MM.1S (cell line): ENCODE measurements at places on chromosomes 1 and 21.

GRCh38 chr1:59769736-59770095, 45.0 kb upstream of the HOOK1 start:
- no peak for DNase-seq

DNA sequence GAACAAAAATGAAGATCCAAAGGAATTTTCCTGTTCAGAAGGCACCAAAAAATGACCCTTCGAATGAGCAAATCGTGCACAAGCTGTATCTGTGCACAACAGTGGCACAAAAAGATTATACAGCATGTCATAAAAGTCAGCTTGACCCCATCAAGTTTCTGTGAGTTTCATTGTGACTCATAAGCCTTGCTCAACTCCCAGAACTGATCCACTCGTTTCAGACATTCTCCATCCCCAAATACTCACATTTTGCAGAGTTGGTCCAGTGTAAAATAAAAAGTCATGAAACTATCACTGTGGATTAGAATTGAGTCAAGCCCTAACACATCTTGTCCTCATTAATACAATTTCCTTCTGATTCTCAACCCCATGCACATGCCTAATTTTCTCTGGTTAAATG, 174.7 kb upstream of the PKN2 start:
- DNase-seq, result no peak

GRCh38 chr1:26434161-26434752, 2.1 kb downstream of the DHDDS start:
- no peak for DNase-seq

- peak; percentile 55 for DNase-seq
These were observed 49.8 kb downstream of the PRDM2 start for GRCh38 chr1:13749543-13750341.

DNA sequence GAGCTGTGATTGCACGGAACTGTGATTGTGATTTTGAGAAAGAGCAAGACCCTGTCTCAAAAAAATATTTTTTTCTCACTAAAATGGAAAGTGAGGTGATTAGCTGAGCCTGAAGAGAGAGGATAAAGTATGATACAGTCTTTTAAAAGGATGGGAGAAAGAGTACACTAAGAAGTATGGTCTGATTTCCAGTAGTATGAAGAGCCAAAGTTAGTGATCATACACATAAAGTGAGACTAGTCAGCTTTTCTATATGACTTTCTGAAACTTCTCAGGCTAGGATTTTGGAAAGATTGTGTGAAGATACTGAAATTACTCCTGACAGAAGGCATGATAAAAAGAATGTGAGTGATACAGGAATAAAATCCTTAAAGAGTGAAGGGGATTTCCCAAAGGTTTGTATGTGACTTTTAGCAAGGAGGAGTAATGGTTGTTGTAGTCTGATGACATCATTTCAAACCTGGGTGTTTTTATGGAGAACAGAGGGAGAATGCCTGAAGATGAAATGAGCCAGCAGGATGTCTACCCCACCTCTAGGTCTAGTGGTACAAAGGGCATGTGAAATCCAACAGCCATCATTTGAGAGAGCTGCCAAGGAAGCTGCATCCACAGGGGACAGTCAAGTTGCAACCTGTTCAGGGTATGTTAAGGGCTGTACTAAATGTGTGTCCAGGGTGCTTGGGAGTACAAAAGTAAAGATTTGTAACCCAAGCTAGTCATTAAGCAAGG, 157.7 kb downstream of the PIK3R3 start:
- DNase-seq, result no peak

- no peak for DNase-seq
These were observed 262.8 kb upstream of the PRMT6 start for GRCh38 chr1:106793651-106794050.

DNA sequence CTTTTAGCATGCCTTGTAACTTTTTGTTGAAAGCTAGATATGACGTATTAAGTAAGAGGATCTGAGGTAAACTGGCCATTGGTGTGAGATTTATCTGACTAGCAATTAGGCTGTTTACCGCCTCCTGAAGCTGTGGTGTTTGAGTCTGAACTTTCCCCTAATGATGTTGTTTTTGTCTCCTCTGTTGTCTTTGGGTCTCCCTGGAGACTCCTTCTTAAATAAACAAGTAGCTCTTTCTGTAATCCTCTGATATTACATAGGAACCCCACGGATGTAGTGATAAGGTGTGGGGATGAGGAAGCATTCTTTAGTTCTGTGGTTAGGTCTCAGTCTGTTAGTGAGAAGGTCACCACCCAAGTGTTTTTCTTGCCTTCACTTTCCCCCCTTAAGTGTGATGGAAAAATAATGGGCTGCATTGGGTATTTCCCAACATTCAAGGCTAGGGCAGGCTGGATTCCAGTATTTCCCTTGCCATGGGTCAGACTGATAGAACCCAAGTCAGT, 33.0 kb downstream of the PRSS38 start:
- no peak for DNase-seq
